ENCODE measurements at places on chromosomes 7 and 10.

DNA sequence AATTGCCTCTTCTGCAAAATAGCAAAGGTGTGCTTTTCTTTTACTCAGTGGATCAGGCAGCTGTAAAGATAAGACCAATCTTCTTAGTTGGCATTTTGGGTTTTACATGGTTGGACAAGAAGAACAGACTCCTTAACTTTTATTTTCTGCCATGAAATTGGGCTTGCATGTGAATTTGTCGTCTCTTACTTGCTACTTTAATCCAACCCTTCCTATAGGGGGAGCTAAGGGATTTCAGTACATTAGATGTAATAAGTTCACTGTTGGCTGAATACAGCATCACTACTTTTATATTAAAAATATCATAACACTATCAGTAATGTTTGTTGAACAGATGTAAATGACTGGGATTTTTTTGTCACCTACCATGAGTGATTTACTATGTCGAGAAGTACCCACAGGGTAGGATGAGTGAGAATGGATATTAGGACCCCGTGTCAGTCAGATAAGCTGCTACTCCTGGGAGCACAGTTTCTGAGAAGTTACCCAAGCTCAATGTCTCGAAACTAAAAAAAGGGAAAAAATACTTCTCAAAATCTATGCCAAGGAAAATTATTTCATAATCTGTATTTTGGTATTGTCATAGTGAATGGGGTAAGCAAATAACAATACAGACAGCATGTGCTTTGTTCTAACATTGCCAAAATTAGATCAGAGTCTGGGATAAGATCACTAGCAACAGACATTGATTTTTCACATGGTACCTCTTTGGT is 127.4 kb upstream of the AGR3 start:
- no peak for DNase-seq

- no peak for DNase-seq
Observed at GRCh38 chr10:80529604-80530003, 8.1 kb upstream of the SH2D4B start.

DNA sequence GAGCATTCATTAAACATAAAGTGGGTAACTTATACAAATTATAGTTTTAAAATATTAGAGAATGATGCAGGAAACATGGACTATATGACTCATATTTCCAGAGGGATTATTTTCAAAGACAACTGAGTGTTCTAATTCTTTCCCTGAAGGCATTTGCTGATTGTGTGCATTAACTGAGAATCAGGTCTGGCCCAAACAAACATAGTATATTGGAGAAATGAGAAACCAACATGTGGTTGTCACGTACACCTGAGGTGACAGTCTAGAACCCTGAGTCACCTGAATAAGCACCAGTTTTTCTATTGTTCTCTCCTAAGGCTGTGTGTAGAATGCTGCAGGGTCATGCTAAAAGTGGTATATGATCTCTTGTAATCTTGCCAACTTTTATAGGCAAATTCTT is 1125.7 kb downstream of the XPNPEP1 start:
- DNase-seq = no peak

DNA sequence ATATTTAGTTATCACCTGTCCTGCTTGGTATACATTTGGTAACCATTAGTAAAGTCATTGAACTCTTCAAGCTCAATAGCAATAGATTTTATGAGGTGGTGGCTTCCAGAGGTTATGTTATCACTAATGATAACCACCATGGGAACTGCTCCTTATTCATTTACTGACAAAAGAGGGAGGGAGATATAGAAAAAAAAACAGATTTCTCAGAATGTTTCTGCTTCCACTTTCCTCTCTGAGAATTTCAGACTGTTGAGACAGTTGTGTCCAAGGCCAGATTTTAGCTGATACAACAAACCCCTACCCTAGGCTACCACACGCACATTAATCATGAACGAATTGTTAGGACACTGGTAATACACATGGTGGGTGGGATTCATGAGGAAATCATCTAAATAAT is 154.0 kb upstream of the AOAH start:
- DNase-seq = no peak

DNA sequence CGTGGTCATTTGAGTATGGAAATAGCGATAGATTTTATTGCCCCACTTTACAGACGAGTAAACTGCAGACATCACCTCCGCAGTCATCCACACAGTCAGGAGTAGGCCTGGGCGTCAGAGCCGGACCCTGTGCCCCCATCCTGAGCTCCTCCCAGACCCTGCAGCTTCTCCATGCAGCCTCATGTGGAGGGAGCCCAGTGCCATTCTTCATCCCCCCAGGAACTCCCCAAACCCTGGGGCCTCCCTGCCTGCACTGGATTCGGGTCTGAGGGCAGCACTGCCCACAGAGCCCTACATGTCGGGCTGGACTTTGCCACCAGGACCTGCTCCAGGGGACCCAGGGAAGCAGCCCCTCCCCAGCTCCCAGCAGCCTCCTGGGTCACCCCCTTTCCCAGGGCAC is 100.8 kb downstream of the MKI67 start:
- DNase-seq = no peak

GRCh38 chr7:85060696-85061095 is 126.2 kb downstream of the SEMA3D start:
- no peak for DNase-seq

All from NCI-H1105 treated with DMSO at 0.1 percent for 48 hours (cell line).